ENCODE measurements at places on chromosomes 16 and 17.

- DNase-seq, result no peak
Observed at GRCh38 chr17:75684924-75685323, 17.8 kb downstream of the SAP30BP start.

DNA sequence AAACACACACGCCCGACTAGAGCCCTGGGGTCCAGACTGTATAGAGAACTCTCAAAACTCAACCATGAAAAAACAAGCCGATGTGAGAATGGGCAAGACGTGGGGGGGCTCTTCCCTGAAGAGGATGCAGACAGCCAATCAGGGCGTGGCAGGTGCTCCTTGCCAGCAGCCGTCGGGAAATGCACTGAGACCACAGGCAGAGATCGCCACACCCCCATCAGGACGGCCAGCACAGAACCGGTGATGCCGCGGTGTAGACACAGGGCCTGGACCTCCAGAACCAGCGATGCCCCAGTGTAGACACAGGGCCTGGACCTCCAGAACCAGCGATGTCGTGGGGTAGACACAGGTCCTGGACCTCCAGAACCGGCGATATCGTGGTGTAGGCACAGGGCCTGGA is 169.2 kb downstream of the LAT start:
- no peak for DNase-seq

GRCh38 chr17:36498560-36499300 is 12.2 kb downstream of the ZNHIT3 start:
- DNase-seq, result no peak

DNA sequence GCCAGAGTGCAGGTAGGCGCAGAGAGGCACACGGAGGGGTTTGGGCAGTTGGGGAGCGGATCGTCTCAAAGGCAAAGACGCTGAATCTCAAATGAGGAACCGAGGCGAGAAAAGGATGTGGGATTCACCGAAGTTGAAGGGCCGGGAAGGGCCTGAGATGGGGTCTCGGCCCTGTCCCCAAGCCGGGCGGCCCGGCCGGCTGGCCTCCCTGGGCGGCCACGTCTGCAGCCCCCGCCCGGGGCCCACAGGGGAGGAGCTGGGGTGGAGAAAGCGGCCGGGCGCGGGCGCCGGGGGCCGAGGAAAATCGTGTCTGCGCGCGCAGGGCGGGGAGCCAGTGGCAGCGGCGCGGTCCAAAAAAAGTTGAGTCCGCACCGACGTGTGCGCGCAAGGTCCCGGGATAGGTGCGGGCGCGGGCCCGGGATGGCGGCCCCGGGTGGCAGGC is 458 bp downstream of the SLC12A4 start:
- no peak for DNase-seq

GRCh38 chr17:12973496-12974004 is 44.3 kb downstream of the ELAC2 start:
- DNase-seq, result no peak

DNA sequence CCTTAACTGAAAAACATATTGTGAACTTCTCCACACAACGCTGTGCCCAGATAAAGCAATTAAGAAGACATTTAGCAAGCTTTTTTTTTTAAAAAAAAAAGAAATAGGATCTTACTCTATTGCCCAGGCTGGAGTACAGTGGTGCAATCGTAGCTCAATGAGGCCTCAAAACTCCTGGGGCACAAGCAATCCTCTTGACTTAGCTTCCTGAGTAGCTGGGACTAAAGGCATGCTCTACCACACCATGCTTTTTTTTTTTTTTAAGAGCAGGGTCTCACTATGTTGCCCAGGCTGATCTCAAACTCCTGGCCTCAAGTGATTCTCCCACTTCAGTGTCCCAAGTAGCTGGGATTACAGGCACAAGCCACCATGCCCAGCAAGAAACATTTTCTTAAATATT is 20.1 kb downstream of the AP1G1 start:
- DNase-seq, result no peak

- DNase-seq, result no peak
Observed at GRCh38 chr16:2857451-2858244, at the start of gene PRSS22. Gene PRSS22 (minus strand): TSS chr16:2858170. CDS start chr16:2858104, 66 bp downstream.

GRCh38 chr17:44587339-44587738 is 30.1 kb downstream of the FZD2 start:
- no peak for DNase-seq

DNA sequence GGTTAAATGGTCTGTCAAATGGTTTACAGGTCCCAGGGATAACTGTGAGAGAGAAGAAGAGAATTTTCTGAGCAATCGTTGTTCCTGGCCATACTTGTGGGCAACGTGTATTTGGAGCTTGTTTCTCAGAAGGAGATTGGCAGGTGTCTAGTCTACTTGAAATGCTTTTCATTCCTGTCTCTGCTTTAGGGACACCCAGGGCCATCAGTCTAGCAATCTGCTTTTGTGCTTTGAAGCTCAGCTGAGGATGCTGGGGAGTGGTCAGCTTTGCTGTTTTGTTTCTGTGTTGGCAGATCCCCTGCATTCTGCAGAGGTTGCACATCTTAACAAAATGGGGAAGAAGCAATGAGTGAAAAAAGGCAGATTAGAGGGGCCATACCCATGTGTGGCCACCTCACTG is 193.7 kb downstream of the SHISA9 start:
- DNase-seq, result no peak

DNA sequence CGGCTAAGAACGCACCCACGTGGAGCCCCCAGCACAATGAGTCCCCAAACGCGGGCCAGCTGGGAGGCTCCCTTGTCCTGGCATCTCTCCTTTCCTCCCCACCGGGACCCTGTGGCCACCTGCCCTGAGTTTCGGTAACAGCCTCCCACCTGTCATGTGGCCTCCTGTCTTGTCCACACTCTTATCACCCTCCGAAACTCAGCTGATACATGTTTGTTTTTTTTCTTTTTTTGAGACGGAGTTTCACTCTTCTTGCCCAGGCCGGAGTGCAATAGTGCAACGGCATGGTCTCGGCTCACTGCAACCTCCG is 105.7 kb upstream of the CREBBP start:
- DNase-seq, result no peak

DNA sequence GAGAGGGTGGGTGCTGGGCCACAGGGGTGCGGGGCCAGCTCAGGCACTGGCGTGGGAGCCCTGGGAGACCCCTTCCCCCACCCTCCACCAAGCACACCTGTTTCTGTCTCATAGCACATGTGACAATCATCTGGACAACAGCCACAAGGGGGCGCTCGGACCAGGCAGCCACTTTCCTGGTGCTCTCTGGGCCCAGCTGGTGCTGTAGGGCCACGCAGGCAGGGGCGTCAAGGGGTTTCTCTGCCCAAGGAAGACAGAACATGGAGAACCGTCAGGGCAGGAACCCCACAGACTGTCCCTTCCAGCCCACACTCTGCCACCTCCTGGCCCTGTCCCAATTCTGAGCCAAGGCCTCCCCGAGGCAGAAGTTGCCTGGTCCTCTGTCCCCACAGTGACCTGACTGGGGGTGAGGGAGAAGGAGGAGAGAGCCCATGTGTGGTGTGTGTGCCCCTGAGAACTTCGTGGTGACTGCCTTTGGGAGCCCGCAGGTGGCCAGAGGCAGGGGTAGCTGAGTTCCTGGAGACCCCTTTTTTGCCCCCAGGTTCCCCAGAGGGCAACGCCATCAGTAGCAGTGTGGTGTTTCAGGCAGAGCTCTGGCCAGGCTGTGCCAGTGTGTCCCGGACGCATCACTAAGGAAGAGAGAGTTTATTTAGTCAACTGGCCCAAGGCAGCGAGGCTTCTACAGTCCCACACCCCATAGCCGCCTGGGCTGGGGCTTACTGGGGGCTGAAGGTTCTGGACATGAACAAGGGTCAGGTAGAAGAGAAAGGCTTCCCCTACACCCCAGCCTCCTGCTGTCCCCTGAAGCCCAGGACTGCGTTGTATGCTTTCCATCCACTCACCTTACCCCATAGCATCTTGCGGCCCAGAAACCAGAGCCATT is 3.1 kb upstream of the SETD6 start:
- DNase-seq, result peak; percentile 79

- DNase-seq, result no peak
Observed at GRCh38 chr17:12510535-12510934, 155.2 kb upstream of the MYOCD start.

DNA sequence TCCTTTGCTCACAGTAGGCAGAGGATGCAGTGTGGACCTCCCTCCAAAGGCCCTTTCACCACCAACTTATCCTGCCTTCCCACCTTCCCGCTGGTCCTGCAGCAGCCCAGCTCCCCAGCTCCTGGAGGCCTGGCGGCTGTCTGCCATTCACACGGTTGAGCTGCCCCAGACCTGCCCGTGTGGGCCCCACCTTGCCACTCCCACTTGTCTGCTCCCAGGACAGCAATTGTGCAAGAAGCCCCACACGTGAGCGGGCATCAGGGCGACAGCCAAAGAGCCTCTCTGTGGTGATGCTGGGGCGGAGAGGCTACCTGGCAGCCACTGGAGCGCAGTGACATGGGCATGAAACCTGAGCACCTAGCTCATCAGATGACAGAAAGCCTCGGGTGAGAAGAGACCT is 248.6 kb upstream of the MAF start:
- no peak for DNase-seq

DNA sequence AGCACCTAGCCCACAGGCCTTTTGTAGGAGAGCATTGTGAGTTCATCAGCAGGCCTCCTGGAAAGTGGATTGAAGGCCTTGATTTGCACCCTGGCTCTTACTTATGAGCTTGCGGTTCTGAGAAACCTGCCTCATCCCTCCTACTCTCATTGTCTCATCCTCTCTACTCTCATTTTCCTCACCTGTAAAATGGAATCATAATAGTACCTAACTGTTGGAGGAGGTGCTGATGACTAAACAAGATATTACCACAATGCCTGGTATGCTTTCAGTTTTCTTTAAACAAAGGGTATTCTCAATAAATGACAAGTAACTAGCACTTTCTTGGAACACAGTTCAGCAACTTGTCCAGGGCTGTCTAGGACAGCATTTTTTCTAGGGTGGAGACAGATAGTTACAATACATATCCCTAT is 243.1 kb upstream of the MAF start:
- no peak for DNase-seq

DNA sequence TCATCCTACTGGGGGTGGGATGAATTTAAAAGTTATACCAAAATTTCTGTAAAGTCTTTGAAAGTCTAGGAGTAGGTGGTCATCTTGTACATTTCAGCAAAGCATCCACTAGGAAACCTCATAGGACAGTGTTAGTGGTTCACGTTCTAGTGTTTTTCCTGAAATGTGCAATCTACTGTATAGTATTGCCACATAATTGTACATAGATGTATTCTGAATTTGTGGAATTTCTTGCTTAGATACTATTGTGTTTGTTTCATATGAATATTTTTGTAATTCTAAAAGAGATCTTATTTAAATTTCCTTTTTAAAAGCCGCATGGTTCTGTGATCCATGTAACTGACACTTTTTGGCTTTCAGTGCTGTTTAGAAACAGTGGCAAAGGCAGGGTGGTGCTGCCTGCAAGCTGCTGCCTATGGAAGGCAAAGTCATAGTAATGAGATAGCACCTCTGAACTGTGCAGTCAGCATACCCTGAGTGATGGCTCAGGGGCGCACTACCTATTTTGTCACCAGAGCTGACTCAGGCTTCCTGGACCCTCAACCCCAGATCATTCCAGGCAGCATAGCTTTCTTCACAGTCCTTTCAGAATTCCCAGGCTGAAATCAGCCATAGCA is 193.3 kb downstream of the MRTFB start:
- DNase-seq, result no peak

DNA sequence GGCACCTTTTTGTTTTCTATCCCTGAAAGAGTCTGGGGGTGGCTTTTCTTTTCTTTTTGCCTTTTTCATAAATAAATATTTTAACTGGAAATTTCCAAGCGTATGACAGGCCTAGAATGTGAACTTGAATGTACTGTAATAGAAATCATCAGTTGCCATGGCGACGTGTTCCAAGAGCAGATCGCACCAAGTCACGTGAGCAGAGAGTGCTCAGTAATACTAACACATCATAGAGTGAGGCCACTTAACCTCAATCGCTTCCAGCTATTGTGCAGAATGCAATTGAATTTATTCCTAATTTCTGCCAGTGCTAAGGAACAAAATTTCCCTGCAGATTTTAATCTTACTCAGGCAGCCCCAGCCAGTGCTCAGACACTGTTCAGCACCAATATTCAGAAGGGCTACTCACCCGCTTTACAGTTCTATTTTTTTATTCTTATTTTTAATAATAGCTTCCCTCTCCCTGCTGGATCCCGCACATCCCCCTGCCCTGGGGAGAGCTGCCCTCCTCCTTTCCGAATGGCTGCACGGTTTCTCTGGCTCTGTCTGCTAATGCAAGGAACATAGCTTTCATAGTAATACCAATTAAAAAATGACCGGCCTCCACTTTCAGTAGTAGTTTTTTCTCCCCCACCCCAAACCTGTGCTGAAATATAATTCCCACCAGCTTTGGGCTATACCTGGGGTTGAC is 26.2 kb upstream of the PMFBP1 start:
- DNase-seq, result no peak

DNA sequence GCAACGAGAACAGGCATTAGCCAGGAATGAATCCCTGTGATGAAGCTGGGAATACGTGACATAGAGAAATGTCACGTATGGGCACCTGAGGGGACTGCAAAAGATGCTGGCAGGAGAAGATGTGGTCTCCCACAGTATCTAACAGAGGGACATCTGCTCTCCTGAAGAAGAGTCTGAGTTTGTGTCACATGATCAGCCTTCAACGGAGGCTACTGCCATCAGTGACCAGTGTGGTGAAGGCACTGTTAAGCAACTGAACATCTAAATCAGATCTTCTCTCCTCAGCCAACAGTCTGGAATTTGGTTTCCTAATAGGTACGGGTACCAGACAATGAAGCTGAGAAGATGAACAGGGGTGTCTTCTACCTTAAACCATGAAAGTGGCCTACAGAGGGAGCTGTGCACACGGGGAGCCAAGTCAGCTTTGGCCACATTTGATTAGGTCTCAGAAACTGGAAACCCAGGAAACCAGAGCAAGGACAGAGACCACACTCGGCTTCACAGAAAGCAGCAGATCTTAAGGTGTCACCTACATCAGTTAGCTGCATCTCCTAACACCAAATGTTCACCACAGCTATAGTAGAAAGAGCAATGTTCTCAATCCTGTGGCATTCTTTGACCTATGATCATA is 41.8 kb downstream of the BRD7 start:
- peak; percentile 43 for DNase-seq

GRCh38 chr16:51359141-51359955 is 208.3 kb upstream of the SALL1 start:
- DNase-seq, result no peak

- DNase-seq, result no peak
Observed at GRCh38 chr16:31292704-31293103, 32.9 kb downstream of the ITGAM start.

DNA sequence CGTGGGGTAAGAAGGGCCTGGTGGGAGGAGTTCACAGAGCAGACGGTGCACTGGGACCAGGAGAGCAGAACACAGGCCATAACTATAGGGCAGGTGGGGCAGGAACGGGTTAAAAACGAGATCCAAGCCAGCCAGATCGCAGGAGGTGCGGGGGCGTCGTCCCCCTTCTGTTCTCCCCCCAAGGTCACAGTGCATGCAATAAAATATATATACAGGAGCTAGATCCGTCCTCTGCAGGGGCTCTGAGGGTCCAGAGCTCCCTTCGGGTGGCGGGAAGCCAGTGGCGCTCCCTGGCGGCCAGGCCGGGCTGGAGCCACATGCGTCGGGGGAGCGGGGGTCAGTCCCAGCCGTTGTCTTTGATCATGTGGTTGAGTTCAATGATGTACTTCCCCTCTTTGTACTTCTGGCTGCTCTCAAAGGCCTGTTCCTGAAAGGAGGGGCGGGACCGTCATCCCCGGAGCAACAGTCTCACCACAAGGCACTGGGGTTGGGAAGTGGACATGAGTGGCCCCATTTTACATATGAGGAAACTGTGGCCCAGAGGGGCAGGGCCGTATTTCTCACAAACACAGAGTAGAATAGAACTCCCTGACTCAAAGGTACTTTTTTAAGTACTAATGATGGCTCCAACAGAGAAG is 768 bp upstream of the TBX6 start:
- peak; percentile 47 for DNase-seq

- no peak for DNase-seq
Observed at GRCh38 chr17:75326226-75326848, 37.1 kb upstream of the SLC25A19 start.

Data from activated T-helper 1 cell treated with anti-CD3 and anti-CD28 coated beads, Interleukin-2, amount 50 U/mL, for 16 hours (primary cell).